GM03348 (cell line): ENCODE measurements at places on chromosomes 11 and 22.

DNA sequence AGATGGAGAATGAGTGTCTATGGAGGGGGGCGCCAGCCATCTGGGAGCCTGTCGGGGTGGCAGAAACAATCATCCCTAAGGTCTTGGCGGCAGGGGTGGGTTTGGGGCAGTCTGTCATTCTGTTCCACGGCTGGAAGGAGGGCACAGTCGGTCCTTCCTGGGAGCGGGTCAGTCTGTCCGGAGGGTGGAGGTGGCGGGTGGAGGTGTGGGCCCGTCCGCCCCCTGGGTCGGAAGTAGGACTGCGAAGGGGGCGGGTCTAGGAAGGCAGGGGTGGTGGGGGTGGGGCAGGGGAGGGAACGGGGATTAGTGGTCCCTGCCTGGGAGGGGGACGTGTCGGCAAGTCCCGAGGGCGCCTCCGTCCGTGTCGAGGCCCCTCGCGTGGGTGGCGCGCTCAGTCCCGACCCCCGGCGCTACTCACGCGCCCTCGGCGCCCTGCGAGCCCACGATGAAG lies 461 bp downstream of the TBC1D10A start:
- DNase-seq = peak; percentile 75

DNA sequence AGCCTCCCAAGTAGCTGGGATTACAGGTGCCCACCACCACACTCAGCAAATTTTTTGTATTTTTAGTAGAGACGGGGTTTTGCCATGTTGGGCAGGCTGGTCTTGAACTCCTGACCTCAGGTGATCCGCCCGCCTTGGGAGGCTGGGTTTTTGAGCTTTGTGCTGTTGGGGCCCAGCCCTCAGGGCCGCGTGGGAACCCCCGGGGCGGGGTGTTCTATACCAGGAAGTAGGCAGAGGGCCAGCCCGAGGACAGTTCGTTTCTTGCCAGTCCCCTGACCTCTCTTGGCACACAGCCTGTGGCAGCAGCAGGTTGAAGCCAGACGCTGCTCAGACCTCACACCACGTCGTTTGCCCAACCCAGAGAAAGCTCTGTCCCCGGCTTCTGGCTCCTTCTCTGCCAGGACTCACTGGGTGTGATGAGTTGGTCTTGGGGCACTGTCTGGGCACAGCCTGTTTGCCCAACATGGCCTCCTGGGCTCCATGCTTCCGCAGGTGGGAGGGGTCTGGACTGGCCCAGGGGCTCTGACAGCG lies 24.9 kb upstream of the CHKA start:
- no peak for DNase-seq

DNA sequence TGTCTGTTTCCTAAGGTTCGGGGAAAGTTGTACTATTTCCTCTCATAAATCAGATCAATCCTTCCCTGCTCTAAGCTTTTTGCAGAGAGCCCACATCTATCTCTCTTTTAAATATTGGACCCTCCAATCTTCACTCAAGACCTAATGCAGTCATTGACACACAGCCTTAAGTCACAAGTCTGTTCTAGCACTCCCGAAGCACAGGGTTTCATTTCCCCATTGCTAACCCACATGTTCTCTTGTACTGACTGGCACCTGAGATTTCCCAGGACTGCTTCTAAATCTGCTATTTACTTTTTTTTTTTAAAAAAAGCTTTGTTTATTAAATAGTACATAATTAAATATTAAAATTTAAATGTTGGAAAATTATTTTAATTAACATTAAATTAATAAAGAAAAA lies 674.7 kb downstream of the TBC1D22A start:
- no peak for DNase-seq

- no peak for DNase-seq
Observed at GRCh38 chr22:48368975-48369525, 1458.6 kb downstream of the BRD1 start.

GRCh38 chr22:22882033-22882717 lies 5.4 kb upstream of the IGLL5 start:
- peak; percentile 74 for DNase-seq

DNA sequence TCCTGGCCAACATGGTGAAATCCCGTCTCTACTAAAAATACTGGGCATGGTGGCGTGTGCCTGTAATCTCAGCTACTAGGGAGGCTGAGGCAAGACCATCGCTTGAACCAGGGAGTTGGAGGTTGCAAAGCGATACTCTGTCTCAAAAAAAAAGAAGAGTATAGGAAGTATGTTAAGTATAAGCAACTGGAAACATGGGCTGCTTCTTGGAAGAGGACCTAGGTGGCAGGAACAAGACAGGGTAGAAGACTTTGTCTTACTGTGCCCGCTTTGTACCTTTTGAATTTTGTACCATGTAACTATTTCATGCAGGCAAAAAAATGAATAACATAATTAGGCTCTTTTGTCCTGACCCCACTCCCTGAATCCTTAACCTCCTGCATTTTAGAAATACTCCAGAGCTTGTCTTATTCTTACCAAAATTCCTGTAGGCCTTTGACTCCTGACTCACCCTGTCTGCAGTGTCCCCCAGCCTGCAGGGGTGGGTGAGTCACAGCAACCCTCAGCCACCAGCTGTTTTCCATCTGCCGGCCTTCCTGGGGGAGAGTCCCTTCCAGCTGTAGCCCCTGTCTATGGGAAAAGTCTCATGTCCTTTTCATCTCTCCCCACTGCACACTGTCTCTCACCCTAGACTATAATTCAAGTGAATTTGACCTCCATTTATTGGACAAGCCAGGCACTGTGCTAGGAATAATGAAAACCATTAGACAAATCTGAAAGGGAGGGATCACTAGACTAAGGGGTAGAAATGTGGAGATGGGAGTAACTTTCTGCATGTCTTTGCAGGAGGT lies 41.8 kb downstream of the TXN2 start:
- DNase-seq = peak; percentile 96
